ENCODE measurements at places on chromosomes 11 and 22.

- no peak for DNase-seq
Measured at GRCh38 chr22:26798462-26799065, 141.2 kb downstream of the MIAT start.

DNA sequence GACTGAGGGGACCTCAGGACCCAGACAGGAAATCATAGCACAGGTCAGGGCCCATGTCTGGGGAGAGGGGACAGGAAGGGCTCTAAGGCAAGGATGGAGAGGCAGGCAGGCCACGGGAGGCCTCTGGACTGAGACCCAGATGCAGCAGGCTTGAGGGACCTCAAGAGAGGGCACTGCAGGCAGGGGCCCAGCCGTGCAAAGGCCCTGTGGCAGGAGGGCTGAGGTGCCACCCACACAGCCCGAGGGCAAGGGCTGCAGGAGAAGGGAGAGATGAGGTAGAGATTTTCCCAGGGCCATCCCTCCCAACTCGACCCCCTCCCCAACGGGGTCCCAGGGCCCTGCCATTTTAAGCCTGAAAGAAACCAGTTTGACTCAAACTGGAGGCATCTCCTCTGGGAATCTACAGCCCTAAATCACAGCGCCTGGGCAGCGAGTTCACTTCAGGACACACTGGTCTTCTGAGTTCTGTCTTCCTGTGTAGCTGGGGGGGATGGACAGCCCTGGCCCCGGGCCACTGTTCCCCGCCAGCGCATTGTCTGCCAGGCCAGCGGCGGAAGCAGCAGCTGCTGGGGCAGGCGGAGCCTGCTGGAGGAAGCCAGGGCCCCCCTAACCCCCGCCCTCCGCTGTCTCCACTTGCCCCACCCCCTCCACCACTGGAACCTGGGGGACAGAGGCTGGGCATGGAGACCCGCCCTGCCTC, 20.3 kb upstream of the WNT7B start:
- DNase-seq = peak; percentile 93

DNA sequence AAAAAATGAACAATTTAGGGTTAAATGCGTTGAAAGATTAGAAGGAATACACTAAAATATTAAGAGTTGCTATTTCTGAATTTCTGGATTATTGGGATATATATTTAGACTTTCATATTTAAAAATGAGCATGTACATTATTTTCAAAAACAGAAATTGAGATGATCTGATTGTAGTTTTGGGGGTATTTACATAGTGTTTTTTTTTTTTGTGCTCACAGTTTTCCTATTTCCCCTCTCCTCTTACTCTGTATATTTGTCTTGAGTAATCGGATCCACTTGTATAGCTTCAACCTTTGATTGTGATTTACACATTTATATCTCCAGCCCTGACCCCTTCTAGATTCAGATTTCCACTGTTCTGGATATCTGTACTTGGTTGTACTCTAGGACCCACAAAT, 5.3 kb downstream of the USP47 start:
- DNase-seq = no peak

DNA sequence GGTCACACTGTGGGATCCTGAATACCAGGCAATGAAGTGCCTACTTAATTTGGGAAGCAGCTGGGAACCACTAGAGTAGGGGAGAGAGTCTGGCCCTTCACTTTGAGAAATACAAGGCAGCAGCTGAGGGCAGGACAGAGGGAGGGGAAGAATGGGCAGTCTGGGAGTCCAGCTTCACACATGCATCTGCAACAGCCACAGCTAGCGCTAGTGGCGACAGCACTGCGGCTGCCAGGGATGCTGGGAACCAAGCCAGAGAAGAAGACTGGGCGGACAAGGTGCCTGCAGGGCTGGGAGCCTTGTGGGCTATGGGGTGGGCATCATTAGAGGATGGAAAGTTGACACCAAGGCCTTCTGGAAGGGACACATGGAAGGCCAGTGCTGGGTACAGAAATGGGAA, 15.8 kb downstream of the SCUBE2 start:
- peak; percentile 16 for DNase-seq

- DNase-seq = no peak
Measured at GRCh38 chr11:9609841-9610240, 36.4 kb downstream of the WEE1 start.

- DNase-seq = no peak
Measured at GRCh38 chr11:9962722-9963121, 298.8 kb downstream of the SWAP70 start.

All from substantia nigra (tissue), 51 donors.